A375 (cell line): ENCODE measurements at places on chromosomes 3 and 15. TPM values are rescaled to one million over a fixed set of nuclear protein-coding genes. Genes with fewer than 3 reads are reported as not detected.

Gene EFCAB12
- total RNA-seq, result 0.08 and 0.16 TPM in 2 replicates

Gene RSRC1
- total RNA-seq, result 47.2 and 63.8 TPM in 2 replicates

Gene TYRO3
- total RNA-seq, result 10.8 and 11.8 TPM in 2 replicates

Gene SH3GL3
- 2.4 and 3.7 TPM in 2 replicates for total RNA-seq

Gene TRAIP
- 11.6 and 16.4 TPM in 2 replicates for total RNA-seq

Gene ITPKA
- 1.8 and 1.9 TPM in 2 replicates for total RNA-seq

Gene PLCL2
- total RNA-seq, result 2.7 and 2.9 TPM in 2 replicates

Gene SLC15A2
- total RNA-seq, result 0.08 TPM in 1 of 2 replicates, not detected in the other

Gene ZSCAN29
- total RNA-seq, result 21.9 and 24.0 TPM in 2 replicates

Gene ZBBX
- 0.27 and 0.34 TPM in 2 replicates for total RNA-seq
